HS-27A (cell line): ENCODE measurements at places on chromosomes 12 and 14.

DNA sequence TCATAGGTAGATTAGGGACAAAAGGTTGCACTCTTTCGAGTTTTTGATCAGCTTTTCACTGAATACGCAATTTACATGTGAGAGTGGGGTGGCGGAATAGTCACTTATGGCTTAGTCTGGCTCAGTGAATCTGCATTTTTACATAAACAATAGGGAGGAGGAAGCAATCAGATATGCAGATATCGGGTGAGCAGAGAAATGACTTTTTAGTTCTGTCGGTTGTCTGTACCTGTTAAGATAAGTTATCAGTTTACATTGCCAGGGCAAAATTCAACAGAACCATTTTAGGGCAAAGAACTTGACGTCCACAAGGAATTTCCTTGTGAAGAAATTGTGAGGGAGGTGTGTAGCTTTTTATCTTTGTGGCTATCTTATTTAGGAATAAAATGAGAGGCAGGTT lies 15.4 kb upstream of the EGLN3 start:
- DNase-seq: no peak

DNA sequence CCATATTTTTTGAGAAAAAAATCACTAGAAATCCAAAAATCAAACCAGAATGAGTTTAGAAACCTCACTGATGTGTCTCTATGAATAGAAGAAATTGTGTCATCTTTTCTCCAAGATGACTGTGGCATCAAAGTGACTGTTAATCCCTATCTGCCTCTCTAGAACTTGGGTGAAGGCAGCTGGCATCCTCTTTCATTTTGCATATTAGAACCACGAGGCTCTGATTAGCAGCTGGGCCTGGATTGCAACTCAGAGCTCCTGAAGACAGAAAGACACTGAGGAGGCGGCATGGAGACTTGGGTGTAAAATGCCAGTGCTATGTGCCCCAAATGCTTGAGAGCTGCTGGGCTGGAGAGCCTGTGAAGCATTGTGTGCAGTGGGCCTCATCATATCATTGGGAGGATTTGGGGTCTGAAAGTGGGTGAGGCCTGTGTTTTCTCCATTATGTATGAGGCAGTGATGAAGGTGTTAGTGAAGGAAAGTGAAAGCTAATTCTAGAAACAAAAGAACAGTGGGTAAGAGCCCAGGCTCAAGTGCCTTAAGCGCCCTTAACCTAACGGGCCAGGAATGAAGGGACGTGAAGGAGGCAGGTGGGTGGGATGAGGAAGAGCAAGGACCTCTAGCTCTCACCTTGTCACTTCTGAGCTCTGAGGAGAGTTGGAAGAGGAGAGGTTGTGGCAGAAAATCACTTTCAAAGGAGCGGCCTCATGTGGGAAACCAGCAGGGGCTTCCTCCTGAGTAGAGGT lies 26.2 kb downstream of the NKX2-8 start:
- no peak for DNase-seq

- no peak for DNase-seq
These were observed 85.6 kb downstream of the PLEKHA5 start for GRCh38 chr12:19215115-19215514.

GRCh38 chr12:69936766-69937165 lies 111.7 kb downstream of the MYRFL start:
- no peak for DNase-seq

GRCh38 chr12:47234576-47235141 lies 154.9 kb upstream of the AMIGO2 start:
- no peak for DNase-seq

DNA sequence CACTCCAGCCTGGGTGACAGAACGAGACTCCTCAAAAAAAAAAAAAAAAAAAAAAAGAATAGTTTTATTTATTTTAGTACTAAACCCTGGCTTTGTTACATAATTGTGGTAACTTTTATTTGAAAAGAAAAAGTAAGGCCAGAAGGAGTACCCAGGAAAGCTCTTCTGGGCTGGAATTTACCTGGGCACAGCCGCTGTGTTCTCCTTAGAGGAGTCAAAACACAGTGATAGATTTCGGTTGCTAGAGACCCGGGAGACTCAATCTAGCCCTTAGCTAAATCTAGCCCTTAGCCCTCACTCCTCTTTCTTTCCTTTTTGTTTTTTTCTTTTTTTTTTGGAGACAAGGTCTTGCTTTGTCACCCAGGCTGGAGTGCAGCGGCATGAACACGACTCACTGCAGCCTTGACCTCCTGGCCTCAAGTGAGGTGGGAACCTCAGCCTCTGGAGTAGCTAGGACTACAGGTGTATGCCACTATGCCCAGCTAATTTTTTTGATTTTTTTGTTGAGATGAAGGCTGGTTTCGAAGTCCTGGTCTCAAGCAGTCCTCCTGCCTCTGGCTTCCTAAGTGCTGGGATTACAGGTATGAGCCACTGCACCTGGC lies 49.7 kb downstream of the SYNE2 start:
- no peak for DNase-seq

DNA sequence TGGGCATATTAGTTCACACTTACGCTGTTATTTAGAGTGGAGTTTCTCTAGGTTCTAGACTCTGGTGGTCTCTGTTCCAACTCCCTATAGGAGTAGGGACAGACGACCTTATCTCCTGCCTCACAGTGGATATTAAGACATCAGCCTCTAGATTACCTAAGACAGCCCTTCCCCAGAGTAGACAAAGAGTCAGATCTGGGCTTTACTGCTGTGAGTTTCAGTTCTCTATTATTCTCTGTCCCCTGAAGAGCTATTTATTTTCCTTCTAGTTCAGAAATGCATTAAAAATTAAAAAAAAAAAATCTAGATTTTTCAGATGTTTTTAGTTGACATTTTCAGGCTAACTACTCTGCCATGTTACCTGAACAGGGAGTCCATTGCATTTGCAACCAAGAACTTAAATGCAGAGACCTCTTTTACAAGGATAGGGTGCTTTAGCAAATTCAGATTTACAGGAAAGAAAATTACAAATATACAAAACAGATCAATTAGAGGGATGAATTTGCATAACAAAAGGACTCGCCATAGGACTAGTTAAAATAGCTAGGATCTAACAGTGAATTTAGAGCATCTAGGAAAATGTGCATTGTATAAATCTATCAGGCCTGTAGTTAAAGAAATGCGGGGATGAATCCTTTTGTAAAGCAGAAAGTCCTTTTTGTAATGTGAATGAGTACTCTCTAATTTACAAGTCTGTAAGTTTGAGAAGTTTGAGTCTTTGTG lies 381.4 kb downstream of the APAF1 start:
- DNase-seq: no peak

- no peak for DNase-seq
These were observed 777 bp downstream of the ZFP36L1 start for GRCh38 chr14:68791902-68792677.

DNA sequence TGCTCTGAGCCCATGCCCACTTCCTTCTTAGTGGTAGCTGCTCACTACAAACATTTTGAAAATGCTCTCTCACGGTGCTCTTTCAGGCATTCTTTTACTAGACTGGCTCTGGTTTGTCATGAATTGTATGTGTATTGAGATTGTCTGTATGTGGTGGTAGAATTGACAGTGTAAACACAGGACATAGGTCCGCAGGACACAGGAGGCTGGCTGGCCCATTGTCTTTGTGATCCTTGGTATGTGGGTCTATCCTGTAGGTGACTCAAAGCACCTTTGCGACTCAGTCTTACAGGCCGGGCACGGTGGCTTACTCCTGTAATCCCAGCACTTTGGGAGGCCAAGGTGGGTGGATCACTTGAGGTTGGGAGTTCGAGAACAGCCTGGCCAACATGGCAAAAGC lies 250.9 kb downstream of the C12orf75 start:
- no peak for DNase-seq

GRCh38 chr12:46470036-46470627 lies 97.6 kb upstream of the SLC38A2 start:
- no peak for DNase-seq

DNA sequence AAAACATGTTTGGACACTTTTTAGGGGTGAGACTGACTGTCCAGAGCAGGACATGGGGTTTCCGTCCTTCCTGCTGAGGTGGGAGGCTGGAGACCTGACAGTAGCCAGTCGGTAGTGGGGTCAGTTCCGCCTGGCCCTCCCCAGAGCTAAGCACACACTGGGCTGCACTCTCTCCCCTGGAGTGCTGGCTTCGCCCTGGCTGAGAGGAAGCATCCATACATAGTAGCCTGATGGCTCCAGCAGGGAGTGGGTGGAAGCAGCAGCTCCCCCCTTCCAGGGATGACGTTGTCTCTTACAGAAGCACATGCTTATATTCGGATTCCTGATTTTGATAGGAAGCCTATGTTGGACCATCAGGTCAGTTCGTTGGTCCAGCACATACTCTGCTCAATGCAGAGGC lies 40.4 kb downstream of the SFSWAP start:
- DNase-seq: no peak

DNA sequence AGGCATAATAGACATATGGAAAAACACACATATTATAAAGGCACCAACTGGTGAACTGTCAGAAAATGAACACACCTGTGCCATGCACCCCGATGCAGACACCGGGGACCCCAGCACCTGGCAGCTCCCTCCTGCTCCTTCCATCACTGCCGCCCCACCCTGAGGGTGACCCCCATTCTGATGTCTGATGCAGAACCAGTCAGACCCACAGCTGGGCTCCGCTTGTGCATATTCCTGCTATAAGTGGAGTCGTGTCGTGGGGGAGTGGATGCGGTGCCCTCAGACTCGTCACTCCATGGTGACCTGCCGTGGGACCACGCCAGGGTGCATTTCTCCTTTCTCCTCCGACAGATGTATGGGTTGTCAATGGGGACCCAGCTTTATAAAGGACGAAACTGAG lies 45.7 kb upstream of the MEG3 start:
- DNase-seq: no peak

- DNase-seq: no peak
These were observed 223.2 kb downstream of the PPM1H start for GRCh38 chr12:62711631-62712241.

- no peak for DNase-seq
These were observed 3.3 kb downstream of the PPP1R3E start for GRCh38 chr14:23299211-23299957.

GRCh38 chr12:5611162-5611561 lies 179.3 kb downstream of the NTF3 start:
- DNase-seq: no peak

- no peak for DNase-seq
These were observed 2.9 kb downstream of the RESF1 start for GRCh38 chr12:31962076-31962475.

GRCh38 chr12:92208613-92209121 lies 63.0 kb upstream of the BTG1 start:
- DNase-seq: no peak

- DNase-seq: no peak
These were observed 11.8 kb downstream of the FNTB start for GRCh38 chr14:64998455-64998931.

GRCh38 chr12:89862511-89863445 lies 154.1 kb upstream of the ATP2B1 start:
- no peak for DNase-seq

GRCh38 chr12:6667559-6668210 lies 4.8 kb upstream of the ING4 start:
- DNase-seq: no peak

DNA sequence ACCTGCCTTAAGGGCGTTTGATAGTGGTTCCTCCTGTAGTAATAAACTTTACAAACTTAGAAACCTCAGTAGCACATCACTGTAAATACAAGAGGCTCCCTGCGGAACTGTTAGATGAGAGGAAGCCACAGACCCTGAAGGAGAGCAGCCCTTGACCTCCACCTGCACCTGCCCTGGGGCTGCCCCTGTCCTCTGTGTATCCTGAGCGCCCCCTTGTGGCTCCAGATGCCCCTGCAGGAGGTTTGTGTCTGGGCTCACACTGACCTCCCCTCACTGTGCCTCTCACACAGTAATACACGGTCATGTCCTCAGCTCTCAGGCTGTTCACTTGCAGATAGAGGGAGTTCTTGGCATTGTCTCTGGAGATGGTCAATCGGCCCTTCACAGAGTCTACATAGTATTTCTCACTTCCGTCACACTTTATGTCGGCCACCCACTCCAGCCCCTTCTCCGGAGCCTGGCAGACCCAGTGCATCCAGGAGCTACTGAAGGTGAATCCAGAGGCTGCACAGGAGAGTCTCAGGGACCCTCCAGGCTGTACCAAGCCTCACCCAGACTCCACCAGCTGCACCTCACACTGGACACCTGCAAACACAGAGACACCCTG lies 1059.8 kb downstream of the TMEM121 start:
- no peak for DNase-seq

DNA sequence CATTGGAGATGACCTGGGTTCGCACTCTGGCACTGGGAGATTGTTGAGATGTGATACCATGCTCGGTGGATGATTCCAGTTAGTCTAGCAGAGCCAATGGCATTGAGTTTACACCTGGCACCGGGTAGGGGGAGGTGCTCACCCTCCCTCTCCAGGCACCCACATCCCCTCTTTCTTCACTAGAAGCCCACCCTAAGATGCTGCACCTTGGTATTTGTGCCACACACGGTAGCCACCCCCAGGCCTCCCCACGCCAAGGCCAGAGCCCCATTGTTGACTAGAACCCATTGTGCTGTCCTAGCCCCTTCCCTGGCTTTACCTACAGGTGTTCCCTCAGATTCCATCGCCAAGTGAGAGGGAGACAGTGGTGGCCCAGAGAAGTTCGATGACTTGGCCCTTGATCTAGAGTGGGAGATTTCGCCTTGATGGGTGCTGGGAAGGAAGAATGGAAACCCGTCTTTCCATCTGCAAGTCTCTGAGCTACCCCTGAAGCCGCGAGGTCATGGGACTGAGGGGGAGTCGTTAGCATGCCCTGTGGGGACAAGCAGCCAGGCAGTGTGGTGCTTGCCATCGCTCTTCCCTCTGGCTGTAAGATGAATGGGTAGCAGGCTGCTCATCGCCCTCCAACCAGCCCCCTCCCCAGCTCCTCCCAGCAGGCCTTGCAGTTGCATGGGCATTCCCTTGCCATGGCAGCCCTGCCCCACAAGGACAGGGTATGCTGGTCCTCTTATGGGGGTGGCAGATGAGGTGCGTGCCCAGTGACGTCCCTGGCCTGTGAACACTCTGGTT lies 8.7 kb downstream of the CCND2 start:
- DNase-seq: no peak

- no peak for DNase-seq
These were observed 349.7 kb upstream of the DIO2 start for GRCh38 chr14:80560800-80561657.

DNA sequence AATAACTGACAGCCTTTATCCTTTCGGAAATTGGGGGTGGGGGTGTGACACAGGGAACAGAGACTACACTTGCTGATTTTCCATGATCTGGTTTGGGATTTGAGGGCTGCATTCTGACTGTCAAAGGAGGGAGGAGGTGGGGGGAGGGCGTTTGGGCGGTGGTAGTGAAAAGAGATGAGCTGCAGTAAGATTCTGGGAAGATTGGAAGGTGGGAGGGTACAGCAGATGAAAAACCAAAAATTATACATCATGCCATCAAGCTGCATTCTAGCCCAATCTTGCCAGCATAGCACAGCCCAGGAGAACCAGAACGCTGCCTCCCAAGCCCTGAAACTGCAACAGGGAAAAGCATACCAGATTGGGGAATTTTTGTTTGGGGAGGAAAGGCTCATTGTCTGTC lies 2.4 kb downstream of the RND1 start:
- DNase-seq: no peak

DNA sequence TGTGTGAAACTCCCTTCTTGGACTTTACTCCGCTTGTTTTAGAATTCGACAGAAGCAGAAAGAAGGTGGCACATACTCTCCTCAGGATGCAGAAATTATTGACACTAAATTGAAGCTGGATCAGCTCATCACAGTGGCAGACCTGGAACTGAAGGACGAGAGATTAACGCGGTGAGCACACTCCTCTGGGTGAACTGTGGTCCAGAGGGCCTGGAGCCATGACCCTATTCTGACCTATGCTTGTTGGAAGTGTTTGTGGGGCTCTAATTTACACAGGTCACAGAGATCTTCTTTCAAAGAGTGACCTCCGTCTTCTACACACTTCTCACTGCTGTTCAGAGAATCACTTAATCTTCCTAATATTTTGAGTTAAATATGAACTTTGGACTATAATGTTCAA lies 72.5 kb upstream of the MYF6 start:
- DNase-seq: no peak
